ENCODE measurements at places on chromosomes 12 and 14.

DNA sequence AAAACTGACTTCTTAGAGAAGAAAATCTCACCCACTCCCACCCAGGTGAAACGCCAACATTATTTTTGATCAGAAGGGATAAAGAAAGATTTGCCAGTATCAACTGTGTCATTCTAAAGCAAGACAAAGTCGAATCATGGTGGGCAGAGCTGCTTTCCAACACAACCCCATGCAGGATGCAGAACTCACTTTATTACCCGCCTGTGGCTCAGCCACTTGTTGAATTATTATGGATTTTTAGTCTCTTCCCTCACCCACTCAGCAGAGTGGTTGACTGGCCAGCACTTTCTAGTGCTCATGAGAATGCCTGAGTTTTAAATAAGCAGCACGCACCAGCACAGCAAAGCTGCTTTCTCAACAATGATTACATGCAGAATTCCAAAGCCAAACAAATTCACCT, 32.1 kb downstream of the CRACR2A start:
- H3K36me3 ChIP-seq = peaks cover 31% of the 10 kb centered on the region
- no peak overlapping the region for H3K27ac ChIP-seq
- H3K4me1 ChIP-seq = peaks cover 6% of the 10 kb centered on the region
- H3K4me3 ChIP-seq = no peak overlapping the region

- peaks cover 6% of the 10 kb centered on the region for H3K27me3 ChIP-seq
- H3K4me3 ChIP-seq = no peak overlapping the region
- no peaks in the 10 kb centered on the region for H3K36me3 ChIP-seq
- DNase-seq = no peak
- no peak overlapping the region for H3K27ac ChIP-seq
These were observed 21.6 kb downstream of the GPR132 start for GRCh38 chr14:105043641-105044040.

DNA sequence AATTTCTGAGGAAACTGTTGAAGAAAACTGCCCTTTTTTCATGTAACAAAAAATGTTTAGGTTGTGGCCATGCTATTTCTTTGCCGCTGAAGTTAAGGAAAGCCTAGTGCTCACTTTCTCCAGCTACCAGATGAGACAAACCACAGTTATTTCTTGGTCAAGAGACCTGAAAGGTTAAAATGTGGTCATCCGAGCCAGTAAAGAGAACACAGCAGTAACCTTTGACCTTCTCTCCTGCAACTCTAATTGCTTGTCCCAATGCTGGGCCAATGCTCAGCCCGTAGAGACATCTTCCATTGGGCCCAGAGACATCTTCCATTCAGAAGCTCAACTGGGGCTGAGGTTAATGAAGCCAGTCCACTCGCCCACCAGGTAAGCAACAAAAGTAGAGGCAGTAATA, 109.8 kb upstream of the CPSF6 start:
- no peaks in the 10 kb centered on the region for H3K27me3 ChIP-seq
- no peak overlapping the region for H3K4me3 ChIP-seq
- H3K36me3 ChIP-seq = no peaks in the 10 kb centered on the region
- no peak overlapping the region for H3K27ac ChIP-seq
- no peak for DNase-seq
- H3K4me1 ChIP-seq = peaks cover 2% of the 10 kb centered on the region

DNA sequence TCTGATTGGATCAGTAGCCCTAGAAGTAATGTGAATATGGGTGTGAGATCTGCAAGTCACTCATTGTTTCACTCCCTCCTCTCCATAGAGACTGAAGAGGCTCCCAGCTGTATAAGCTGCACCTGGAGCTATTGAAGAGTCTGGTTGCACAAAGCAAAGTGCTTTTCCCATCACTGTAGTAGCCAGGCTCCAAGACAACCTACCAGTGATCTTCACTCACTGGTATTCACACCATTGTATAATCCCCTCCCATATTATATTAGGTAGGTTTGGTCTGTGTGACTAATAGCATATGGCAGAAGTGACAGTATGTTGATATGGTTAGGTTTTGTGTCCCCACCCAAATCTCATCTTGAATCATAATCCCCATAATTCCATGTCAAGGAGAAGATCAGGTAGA, 64.4 kb downstream of the ZFC3H1 start:
- H3K27ac ChIP-seq = no peak overlapping the region
- no peak overlapping the region for H3K4me3 ChIP-seq
- H3K4me1 ChIP-seq = peaks cover 6% of the 10 kb centered on the region
- no peaks in the 10 kb centered on the region for H3K27me3 ChIP-seq

GRCh38 chr14:93936245-93936644, 9.1 kb downstream of the FAM181A start:
- H3K36me3 ChIP-seq = no peaks in the 10 kb centered on the region
- peaks cover 6% of the 10 kb centered on the region for H3K27me3 ChIP-seq
- H3K27ac ChIP-seq = no peak overlapping the region
- H3K4me1 ChIP-seq = no peaks in the 10 kb centered on the region
- no peak for DNase-seq

- no peaks in the 10 kb centered on the region for H3K4me1 ChIP-seq
- H3K27ac ChIP-seq = no peak overlapping the region
- H3K4me3 ChIP-seq = no peak overlapping the region
- no peak for DNase-seq
- no peaks in the 10 kb centered on the region for H3K27me3 ChIP-seq
These were observed 19.2 kb downstream of the TOGARAM1 start for GRCh38 chr14:44981198-44981597.
